GM13976 (cell line): ENCODE measurements at places on chromosomes 2 and 18.

- DNase-seq: no peak
Measured at GRCh38 chr2:185507719-185508118, 230.9 kb upstream of the FSIP2 start.

- no peak for DNase-seq
Measured at GRCh38 chr2:236047176-236047575, 121.0 kb downstream of the GBX2 start.

DNA sequence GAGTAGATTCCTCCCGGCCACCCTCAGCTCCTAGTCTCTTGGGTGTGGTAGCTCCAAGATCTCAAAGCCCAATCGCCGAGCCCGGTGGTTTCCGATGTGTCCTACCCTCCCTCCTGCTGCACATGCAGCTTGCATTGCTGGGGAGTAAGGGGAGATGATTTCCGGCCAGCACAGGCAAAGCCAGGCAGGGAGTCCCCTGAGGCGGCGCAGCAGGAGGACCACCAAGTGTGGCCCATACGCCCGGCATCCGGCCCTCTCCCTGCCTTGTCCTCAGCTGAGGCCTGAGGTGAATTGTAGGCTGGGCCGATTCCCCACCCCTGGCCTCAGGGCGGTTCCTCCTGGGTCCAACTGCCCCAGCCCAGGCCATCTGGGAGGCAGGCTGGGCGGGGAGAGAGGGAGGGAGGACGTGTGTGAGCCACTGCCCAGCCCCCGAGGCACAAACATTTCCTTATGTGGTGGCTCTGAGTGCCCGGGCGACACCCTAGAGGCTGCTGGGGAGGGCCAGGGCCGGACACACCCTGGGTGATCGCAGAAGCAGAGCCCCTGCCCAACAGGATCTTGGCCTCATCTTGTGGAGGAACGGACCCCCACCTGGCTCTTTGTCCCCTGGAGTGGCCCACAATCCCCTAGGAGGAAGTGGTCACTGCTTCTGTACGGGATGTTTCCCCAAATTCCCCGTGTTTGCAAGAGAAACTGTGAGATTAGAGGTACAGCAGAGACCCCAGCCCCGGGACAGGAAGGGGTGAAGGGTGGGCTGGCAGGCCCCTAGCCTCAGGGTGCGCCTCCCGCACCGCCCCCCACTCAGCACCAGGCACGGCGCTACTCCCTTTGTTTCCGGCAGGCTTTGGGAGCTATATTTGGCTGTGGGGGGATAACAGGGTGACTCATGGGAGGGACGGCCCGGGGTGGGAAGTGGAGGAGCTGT lies 41.9 kb upstream of the PTMA start:
- peak; percentile 85 for DNase-seq

DNA sequence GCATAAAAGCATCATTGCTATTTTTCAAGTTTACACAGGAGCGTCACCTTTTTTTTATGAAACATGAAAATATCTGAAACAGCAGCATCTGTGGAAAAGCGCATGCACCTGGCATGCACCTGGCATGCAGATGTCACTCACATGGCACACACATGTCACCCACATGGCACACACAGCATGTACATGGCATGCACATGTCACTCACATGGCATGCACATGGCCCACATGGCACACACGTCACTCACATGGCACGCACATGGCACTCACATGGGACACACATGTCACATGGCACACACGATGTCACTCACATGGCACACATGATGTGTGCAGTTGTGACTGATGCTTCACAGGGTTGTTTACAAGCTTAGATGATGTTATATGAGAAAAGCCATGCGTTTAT lies 188.0 kb downstream of the ZNF407 start:
- no peak for DNase-seq

DNA sequence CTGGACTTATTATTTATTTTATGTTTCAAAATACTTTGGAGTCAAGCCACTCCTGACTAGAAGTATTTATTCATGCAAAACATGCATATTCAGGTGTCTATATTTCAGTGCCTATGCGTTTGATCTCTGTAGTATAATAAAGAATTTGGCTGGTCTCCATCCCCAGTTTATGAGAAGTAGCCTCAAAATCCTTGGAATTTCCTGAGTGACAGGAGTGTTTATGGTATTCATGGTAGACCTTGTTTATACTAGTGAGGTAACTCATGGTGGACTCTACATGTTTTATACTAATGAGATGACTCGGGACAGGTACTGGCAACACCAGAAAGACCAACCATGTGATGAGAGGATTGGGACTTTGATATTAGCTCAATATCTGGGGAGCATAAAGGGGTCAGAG lies 43.9 kb upstream of the CSRNP3 start:
- no peak for DNase-seq

DNA sequence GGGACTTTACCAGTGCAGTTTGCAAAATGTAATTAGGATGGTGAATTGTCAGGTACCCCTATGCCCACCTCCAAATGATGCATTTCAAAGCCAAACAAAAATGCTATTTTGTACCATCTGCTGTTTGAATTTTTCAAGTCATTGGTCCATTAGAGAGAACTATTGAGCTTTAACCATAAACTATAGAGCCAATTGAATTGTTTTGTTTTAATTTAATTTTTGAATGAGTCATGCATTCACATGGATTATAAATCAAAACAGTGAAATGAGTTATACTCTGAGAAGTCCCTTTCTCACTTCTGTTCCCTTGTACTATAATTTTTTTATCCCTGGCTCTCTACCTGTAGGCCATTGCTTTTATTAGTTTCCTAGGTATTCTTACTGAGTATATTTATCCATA lies 140.6 kb upstream of the LYPD6 start:
- no peak for DNase-seq

GRCh38 chr2:64142741-64143168 lies 1.5 kb downstream of the PELI1 start:
- DNase-seq: no peak

DNA sequence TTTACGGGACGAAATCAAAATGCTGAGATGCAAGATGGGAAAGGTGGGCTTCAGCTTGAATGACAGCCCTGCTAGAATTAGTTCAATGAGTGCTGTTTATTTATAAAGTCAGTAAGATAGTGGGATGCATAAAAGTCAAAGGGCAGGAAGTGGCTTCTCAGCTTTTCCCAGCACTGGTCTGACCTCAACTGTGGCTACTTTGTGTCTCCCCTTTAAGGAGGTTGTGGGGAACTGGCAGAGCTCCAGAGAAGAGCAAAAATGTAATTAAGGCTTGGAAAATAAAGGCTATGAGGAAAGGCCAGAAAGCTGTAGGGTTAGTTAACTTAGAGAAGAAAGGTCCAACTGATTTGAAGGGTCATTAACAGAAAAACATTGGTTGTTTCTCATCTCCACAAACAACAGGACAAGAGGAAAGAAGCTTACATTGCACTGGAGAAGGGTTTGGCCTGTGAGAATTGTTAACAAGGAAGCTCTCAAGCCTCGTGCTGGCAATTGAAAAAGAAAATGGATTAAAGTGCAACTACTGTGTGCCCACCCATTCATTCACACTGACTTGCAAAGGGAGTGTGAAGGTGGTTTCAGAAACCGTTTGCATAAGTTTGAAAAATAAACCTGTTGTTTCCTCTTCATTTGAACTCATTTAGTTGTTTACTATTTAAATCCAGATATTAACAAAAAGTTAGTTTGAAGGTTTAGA lies 68.8 kb upstream of the CD28 start:
- no peak for DNase-seq

GRCh38 chr2:7626139-7626537 lies 708.9 kb downstream of the RNF144A start:
- no peak for DNase-seq

- no peak for DNase-seq
Measured at GRCh38 chr2:199646439-199646838, 188.7 kb upstream of the SATB2 start.

- DNase-seq: no peak
Measured at GRCh38 chr2:126776255-126776654, 120.3 kb downstream of the GYPC start.

DNA sequence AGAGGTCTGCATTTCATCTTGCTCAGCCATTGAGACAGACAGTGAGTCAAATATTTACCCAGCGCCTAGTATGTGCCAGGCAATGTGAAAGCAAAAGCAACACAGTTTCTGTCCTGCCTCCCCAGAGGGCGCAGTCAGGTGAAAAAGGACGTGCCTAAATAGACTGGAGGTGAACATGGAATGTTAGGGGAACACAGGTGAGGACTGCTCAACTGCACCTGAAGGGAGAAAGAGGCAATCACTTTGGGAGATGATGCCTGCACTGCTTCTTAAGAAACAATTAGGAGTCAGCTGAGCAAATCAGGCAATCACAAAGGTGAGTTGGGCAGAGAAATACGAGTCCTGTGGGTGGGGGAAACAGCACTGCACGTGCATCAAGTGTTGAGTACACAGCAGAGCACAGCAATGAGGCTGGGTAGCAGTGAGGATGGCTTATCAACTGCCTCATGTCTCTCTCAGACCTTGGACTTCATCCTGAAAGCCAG lies 218.3 kb upstream of the SMAD7 start:
- no peak for DNase-seq

- no peak for DNase-seq
Measured at GRCh38 chr2:231326404-231326803, 69.1 kb upstream of the B3GNT7 start.

DNA sequence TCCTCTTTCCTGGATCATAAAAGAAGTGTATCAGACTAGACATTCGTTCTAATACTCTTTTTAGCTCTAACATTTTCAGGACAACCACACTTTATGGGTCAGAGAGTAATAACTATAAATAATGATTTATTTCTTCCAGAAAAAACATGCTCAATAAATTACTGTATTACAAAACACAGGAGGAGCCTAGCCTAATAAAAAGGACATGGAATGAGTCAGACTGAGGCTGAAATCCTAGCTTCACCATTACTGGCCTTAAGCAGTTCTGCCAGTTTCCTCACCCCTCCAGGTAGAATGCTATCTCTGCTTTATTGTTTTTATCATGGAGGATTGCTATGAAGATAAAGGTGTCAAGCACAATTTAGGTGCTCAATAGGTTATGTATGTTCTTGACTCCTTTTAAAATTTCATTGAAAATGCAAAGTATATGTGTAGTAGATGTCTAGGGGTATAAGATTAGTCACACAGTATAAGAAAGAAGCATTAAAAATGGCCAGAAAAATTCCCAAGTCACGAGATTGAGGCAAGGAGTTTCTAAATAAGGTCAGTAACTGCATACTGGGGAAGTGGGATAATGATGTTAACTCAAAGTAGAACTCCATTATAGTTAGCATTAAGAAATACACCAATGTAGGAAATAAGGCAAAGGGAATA lies 105.5 kb upstream of the NEUROD1 start:
- DNase-seq: no peak

- DNase-seq: no peak
Measured at GRCh38 chr18:62030091-62030985, 137.5 kb upstream of the RNF152 start.

DNA sequence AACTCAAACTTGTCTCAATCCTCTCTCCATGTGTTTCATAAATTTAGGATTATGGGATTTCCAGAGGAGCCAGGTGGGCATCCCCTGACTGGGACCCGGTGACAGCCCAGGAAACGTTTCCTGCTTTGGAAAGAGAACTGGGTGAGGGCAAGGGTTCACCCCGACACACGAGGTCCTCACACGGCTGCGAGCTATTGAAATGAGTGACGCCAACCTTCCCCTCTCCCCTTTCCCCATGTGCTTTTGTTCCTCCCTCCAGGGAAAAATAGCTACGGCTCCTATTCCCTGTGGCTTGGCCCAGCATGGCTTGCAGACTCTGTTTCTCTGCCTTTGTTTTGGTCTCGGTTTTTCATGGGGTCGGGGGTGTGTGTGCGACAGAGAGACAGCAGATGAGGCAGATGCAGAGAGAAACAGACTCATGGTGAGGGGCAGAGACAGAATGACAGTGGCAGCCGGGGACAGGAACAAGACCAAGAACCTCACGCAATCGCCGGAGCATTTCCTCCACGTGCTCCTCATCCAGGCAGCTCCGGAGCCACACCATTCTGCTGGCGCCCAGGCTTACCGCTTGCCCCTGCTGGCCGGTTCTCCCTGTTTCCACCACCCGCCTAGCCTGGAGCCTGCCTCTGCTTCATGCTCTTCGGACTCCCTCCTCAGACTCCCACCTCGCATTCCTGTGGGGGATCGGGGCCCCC lies 238.5 kb downstream of the DYSF start:
- no peak for DNase-seq

DNA sequence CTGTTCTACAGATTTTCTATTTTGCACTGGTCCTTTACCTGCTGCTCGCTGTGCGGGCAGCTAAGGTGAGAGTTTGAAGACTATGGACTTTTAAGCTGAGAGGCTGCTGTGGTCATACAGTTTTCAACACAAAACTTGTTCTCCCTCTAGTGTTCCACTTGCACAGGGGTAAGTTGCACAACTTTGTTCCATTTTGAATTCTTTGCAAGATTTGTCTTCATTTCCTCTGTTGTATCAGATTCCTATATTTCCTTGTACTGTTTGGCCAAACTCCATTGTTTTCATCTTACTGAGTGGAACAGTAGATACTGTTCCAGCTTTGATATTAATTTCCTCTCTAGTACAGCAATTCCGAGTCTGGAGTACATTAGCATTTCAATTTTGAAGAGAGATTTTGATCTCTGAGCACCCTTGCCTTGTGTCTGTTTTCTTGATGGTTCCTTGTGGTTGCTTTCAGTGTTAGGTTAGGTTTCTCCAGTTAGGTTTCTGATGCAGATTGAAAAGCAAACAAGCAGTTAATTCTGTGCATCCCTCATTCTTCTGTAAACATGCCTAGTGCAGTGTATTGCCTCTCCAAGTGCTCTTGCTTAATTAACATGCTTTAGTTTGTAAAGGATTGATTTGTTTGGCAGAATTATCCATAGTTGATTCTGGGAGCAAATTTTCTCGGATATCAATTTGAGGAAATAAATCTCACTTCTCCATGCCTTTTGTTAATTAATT lies 188.8 kb downstream of the PTPRM start:
- no peak for DNase-seq

GRCh38 chr2:238894950-238895298 lies 47.0 kb downstream of the TWIST2 start:
- DNase-seq: no peak

DNA sequence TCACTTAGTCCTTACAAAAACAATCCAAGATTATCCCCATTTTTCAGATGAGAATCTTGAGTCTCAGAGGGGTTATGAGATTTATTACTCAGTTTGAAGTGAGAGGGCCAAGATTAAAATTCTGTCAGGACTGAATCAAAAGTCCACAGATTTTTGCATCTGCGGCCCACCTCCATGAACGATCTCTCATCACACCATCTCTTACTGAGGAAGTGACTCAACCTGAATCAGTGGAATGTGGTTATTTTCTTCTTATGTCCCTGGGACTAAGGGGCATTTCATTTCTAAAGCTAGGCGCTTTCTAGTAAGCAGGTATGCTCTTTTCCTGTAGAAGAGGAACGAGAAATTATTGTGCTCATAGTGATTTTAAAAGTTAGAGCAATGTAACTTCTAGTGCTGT lies 360.3 kb upstream of the SPHKAP start:
- DNase-seq: no peak

DNA sequence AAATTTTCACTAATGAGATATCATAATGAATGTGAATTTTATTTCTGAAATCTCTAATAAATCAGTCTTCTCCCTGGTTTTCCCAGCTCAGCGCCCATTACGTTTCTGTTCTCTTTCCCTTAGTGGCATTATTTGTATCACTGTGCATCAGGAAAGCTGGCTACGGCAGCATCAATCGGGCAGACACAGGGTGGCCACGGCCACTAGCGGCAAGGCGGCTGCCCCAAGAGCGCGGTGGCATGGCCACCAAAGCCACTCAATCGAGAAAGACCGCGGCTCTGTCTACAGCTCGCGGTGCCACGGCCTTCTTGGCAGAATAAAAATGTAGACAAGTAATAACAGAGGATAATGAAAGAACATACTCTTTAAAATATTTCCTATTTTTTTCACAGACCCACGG lies 168.0 kb downstream of the RPIA start:
- DNase-seq: no peak
